ENCODE measurements at places on chromosomes 6 and 20.

DNA sequence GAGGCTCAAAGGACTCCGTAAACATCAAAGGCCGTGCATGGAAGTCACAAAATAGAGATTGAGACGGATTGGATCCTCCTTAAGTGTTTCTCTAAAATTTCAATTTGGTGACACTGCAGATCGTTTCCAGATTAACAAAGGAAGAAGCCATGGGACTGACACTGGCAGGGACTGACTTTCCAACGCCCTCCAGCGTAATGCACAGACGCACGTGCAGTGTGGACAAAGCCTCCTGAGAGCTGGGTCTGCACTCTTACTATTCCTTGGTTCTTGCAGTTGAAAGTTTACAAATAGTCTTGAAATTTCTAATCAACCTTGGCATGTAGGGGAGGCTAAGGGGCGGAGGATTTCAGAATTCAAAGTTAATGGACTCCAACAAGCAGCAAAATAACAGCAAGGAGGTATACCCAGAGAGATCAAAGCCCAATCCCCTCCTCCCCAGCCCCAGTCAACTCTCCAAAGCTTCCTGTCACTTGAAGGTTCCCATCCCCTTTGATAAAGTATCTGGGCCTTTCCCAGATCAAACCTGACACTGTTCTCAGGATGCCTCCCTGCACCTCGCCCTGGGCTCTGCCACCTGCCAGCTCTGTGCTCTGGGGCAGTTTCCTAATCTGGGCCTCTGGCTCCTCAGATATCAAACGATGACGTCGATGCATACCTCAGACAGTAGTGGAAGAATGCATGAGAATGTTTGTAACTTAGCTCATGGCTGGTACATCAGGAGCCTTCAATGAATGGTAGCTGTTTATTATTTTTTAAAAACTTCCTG, 106.5 kb upstream of the TRAF3IP2 start:
- no peak for DNase-seq

- DNase-seq = no peak
Observed at GRCh38 chr6:111361648-111362047, 121.4 kb downstream of the REV3L start.

DNA sequence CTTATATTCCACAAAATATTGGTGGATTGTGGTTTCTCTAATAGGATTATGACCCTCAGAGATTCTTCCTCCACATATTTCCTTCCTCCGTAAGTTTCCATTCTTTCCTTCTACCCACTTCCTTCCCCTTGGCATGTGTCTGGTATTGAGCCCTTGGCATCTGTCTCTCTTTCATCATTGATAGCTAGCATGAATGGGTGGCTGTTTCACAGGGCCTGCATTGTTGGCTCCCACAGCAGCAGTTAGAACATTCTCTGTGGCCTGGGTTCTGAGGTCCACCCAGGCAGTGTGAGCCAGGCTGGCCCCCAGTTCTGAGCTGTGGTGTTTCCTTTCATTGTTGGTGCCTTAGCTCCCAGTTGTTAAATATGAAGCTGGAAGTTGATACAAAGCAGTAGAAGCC, 125.3 kb downstream of the ANKS1A start:
- DNase-seq = no peak

DNA sequence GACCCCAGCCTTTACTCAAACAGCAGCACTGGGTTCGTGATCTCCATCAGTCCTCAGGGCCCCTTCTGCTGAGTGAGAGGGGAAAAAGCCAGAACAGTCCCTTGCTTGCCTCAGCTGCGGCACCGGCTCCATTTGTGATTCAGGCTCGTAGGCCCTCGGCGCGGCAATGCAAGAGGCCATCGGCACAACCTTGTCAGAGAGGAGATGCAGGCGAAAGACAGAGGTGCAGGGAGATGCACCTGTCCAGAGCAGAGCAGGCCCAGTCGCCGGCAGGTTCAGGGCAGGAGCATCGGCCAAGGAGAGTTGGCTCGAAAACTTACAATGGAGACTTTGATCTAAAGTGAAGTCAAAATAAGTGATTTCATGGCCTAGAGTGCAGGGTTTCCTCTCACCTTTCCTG, 171.6 kb downstream of the SMOC2 start:
- DNase-seq = no peak

DNA sequence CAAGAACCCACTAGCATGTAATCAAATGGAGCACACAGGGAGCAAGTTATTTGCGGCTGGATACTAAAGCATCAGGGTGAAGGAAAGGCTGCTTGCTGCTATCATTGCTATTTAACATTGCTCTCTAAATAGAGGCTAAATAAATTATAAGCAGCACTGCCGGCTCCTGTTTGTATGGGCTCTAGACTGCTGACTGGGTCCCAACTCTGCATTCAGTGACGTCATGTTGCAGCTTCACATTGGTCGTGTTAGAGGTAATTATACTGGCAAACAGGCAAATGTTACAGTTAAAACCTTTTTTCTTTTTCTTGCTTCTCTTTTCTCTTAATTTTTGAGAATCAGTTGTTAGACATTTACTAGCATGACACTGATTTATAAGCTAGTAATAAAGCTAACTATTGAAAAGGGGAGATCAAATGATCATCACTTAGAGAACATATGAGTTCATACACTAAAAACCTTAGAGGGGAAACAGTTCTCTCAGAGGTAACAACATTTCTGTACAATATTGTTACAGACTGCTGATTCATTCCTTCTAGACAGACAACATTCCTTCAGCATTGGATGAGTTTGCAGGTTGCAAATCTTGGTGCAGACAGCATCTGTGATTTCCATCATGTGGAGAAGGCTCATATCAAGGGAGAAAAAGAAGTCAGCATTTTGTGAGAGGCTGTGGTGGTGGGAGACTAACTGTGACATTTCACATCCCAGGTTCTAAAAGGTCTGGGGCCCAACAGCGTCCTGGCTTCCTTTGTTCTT, 15.9 kb downstream of the RFPL4B start:
- DNase-seq = no peak

DNA sequence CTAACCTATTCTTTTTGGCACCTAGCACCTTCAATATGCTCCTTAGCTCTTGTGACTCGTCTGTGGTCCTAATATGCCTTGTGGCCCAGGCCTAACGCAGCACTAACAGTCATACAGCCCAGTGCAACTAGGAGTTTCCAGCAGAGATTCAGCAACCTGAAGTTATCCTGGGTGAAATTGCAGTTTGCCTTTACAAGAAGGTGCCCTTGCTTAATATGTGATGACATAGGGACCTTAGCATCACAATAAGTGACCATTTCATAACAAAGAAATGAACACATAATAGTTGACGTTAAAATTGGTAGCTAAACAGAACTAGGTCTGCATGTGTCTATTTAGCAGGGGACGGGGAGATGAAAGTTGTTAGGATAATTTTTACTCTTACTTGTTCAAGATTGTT, 10.1 kb downstream of the FIG4 start:
- DNase-seq = no peak

DNA sequence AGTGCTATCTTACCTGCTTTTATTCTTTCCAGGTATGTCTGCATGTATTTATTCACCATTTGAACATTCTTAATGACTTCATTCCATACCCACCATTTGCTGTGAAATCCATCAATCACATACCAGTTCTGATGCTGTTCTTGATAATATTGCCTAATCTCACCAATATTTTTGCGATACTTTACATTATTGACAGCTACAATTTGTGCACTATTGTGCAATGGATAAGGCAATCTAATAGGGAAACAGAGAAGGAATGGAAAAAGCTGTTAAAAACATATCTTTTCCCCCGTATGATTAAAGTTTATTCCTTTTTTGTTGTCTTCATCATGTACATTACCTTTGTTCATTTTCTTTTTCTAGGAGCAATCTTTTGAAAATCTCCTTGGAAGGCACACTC, 23.3 kb upstream of the ZBTB24 start:
- no peak for DNase-seq

GRCh38 chr6:31092769-31093505, 19.4 kb downstream of the C6orf15 start:
- DNase-seq = no peak

DNA sequence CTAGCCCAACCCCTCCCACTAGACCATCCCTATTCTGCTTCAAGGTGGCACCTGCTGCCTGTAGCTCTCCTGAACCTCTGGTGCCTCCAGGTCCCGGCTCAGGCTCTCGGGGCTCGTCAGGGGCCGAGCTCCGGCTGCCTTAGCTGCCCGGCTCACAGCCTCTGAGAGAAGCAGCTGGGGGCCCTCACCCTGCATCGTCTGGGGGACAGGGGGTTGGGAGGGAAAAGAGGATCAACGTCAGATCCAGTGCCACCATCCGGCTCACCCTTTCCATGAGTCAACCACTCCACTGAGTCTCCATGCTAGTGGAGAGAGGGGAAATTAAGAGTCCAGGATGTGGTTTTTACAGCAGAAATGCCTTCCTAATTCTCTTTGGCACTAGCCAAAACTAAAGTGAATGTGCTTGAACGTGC, 13.0 kb downstream of the BAG6 start:
- no peak for DNase-seq

GRCh38 chr6:29676981-29677601, 3.9 kb downstream of the ZFP57 start:
- no peak for DNase-seq

DNA sequence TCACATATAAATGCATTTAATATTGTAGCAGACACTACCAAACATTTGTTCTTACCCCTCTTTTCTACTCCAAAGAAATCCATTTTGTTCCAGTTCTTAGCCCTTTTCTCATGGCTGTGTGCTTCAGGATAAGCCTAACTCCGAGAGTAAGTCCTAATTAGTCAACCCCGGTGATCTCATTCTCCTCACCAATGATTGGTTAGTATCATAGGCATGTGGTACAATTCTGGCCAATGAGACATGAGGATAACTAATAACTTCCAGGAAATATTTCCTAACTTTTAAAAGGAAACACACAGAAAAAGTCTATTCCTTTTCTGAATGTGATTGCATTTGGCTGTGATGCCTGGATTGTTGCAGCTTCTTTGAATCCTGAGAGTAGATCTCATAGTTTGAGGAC, 116.0 kb downstream of the GPR63 start:
- no peak for DNase-seq

DNA sequence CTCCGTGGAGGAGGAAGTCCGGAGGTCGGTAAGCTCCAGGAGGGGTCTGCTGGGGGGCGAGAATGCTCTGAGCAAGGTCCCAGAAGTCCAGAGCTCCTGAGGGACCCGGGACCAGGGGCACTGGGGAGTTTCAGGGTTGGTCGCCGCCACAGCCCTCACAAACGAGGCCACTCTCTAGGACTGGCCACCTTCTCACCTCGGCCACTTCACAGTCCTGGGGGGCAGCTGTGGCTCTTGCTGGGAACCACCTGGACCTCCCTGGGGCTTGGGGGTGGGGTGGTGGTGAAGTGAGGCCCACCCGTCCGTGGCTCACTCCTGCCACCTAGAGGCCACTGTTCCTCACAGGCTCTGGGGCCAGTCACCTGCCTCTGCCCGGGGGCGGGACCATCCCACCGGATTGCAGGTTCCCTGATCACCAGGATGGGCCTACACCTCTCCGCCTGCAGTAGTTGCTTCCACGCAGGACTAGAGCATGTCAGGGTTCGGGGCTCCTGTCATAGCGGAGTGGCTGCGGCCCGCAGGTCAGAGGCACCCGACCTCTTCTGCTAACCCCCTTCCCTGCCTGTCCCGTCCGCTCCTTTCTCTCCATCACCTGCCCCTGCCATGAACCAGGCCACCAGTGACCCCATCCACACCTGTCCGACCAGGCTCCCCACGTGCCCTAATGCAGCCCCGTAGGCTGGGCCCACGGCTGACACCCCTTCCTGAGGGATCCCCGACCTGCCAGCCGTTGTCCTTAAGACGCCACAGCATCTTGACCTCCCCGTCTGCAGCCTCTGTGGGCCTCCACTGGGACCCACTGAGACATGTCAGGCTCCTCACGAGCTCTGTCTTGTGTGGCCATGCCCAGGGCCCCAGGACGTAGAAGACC, 5.1 kb upstream of the TCEA2 start:
- DNase-seq = no peak

DNA sequence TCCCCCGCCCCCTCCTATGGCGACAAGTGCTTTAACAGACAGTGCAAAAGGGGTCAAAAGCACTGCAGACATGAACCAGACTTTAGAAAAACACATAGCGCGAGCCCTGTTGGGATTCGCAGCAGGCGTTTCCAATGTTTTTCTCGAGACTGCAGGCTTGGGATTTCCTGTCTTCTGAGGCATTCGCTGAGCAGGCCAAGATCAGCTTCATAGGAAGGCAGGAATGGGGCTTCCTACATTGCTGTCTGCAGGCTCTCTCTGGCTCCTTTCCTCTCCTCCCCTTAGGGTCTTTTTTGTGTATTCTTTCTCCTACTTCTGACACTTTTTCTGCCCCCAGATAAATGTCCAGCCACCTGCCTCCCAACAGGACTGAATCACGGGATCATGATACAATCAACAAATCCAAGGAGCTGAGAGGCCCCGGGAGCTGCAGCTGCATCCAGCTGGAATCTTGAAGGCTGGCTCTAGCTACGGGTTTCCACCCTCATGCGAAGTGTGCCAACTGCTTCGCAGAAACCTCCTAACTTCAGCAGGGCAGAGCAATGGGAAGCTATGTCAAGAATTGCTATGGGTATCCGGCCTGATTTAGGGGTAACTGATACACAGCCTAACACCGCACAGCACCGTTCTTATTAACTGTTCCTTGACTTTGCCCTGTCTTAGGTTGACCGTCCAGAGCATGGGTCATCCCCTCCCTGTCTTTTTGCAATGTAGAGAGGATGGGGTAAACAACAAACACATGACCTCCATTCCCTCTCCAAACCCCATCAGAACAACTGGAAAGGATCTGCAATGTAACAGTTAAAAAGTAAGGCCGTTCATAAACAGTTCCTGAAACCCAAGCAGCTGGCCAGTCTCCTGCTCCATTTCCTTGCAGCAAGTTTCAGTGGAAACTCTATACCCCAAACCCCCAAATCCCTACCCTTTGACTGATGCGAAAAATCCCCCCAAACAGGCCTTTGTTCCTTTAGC, 31.5 kb downstream of the SNX5 start:
- DNase-seq = peak; percentile 16

- DNase-seq = no peak
Observed at GRCh38 chr6:31769684-31770371, 7.3 kb downstream of the VWA7 start.

DNA sequence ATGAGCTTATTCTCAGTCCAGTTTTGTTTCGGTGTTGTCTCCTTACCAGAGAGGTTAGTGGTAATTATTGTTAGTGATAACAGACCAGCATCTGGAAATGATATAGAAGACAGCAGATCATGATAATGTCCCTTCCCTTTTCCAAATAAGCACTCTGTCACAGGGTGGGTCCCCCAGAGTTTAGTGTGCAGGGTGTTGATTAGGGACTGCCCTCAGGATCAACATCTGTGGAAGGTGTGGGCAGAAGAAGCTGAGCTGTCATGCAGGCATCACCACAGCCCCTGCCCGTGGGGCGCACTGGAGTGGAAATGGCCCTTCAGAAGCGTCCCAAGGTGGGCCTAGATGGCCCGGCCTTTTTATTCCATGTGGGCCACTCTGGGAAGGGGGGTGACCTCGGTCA, 67.6 kb upstream of the DTNBP1 start:
- no peak for DNase-seq

Measured in AG09309 (cell line).